ENCODE measurements at places on chromosomes 11 and 22. TPM values are rescaled to one million over a fixed set of nuclear protein-coding genes. Genes with fewer than 3 reads are reported as not detected.

GRCh38 chr22:47599753-47600152, 837.3 kb downstream of the TBC1D22A start:
- DNase-seq, result no peak

DNA sequence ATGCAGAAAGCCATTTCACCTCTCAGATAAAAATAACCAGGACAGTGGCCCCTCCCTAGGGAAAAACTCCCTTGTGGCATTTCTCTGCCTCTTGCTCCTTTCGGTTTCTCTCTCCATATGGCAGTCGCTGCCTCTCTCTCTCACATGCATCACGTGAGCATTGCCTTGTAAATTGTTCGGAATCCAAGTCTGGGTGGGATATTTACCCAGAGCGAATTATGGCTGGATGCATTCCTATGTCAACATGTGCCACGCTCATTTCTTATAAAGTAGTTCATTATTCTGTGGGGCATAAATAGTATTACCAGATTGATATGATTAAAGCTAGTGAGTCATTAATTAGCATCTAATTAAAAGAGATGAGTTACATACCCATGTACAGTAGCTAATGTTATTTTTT, 392.9 kb downstream of the INSC start:
- no peak for DNase-seq

DNA sequence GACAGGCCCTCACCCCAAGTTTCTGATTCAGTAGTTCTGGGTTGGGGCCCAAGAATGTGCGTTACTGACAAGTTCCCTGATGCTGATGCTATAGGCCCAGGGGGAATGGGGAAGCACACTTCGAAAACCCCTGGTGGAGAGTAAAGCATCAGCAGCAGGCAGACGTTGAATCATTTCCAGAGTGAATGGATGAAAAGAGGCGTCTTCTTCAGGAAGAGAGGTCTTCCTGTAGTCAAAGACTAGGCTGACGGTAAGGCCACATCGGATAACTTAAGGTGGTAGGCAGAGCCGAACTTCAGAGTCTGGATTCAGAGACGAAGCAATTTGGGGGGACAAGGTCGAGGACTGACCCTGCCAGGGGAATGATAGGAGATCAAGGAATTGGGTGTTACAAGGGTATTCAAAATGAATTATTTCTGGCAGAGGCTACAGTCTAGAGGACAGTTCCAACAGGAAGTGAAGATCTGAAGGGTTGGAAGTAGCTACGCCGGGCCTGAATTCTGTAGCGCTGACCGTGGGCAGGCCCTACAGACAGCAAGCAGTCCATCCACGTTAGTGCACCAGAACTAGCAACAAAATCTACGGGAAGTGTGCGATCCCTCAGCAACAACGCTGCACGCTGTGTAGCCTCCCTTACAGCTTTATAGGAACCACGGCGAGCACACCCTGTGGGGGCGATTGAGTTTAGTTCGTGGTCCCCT, 862 bp upstream of the CENATAC start:
- no peak for DNase-seq

The CTSW gene
- total RNA-seq, result 1.2 TPM

The CTSF gene
- 35.3 TPM for total RNA-seq

The HIC2 gene
- 1.2 TPM for total RNA-seq

The PGA4 gene
- total RNA-seq, result not detected

The YWHAH gene
- total RNA-seq, result 42.3 TPM
